ENCODE measurements at places on chromosomes 4 and X.

GRCh38 chr4:109266891-109267290 lies 35.6 kb downstream of the COL25A1 start:
- no peak for DNase-seq

- no peak for DNase-seq
Observed at GRCh38 chr4:8122746-8123145, 35.9 kb downstream of the ABLIM2 start.

DNA sequence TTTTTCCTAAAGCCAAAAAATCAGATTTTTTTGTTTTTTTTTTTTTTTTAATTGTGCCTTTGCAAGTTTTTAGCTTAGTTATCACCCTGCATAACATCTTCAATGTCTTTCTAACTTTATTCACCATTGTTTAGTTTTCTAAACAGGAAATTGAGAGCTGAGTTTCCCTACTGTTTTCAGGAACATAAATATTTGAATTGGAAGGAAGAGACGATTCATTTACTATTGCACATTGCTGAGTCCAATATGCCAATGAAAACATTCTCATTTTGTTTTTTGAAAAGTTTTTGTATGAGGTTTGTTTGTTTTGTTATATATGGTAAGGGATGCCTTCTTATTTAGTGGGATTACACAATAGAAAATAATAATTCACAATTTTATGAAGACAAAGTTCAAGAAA lies 148.4 kb downstream of the ANKRD50 start:
- DNase-seq: no peak

DNA sequence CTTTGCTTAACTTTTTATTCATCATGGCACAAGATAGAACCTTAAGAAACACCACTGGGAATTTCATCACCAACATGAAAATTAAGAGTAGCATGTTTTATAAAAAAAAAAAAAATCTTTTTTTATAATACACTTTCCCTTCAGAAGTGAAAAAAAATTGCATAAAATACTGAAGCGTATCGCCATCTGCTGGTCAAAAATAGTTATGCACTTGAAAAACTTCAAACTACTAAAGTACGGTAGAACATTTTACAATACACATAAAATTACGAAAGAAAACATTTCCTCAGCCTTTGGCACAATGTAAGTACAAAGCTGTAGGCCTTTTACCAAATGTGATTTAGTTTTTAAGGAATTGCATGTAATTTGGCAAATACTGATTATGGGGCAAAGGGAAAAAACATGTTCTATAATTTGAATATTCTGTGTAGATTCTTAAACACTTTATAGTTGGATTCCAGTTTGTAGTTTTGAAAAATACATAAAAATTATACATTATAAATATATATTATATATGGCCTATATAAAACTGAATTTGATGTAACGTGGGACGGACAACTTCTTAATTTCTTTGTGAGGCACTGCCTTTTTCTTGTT lies 26.5 kb downstream of the HCCS start:
- DNase-seq: peak; percentile 14

DNA sequence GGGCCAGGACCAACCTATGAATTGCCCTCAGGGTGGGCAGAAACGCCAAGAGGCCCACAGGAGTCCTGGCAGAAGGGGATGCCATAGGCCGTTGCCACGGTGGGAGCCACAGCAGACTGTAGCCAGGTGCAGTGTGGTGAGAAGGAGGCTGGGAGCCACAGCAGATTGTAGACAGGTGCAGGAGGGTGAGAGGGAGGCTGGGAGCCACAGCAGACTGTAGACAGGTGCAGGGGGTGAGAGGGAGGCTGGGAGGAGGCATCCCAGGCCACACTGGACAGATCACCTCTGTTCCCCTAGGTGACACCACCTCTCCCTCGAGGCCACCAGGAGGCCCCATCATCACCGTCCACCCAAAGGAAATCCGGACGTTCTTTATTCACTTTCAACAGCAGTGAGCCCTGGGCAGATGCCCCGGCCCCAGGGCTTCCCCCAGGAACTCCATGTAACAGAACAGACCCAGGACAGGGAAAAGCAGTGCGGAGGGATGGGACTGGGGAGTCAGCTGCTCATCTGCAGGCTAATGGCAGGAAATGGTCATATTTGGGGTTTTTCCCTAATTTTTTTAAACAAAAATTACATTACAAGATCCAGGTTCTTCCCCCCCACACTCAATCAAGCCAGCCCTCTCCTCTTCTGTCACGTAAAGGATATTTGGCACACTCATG lies 19.5 kb upstream of the MRFAP1 start:
- no peak for DNase-seq

DNA sequence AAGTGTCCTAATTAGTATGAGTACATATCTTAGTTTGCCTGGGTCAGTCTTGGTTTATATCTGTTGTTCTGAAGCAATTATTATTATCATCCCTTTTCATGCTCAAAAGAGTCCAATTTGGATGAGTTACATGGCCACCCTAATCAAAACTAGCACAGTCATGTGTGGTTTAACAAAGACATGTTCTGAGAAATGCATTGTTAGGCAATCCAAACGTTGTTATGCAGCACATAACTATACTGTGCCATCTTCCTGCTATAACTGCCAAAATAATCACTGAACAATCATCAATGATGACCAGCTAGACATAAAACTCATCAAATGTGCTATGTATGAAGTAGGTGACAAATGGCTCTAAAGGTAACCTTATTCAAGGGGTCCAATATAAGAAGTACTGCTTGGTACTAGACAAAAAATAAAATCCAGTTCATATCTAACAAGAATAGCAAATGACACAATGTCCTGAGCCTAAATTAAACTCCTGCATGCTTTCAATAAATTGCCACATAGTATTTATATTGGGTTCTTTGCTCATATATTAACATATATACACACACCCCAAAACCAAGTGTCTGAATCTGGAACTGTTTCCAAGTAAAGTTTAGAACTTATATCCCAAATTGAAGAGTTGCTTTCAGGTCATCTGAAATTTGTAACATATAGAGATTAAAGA lies 41.9 kb downstream of the CNOT6L start:
- DNase-seq: no peak

DNA sequence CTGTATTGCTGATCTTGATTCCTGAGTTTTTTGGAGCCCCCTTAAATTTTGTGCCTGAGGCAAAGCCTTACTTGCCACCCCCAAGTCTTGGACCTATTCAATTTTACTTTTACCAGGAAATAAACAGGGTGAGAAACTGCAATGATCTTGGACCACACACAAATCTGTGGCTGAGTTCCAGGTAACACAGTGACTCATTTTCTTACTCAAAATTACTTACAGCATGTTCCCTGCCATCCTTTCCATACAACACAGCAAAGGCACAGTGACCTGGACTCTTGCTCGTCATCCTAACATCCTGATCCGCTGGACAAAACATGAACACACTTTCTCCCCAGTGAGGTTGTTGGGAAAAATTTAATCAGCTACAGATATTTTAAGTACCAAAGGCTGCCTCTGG lies 60.7 kb upstream of the S100G start:
- DNase-seq: peak; percentile 63

GRCh38 chrX:37755025-37755424 lies 24.8 kb upstream of the CYBB start:
- no peak for DNase-seq

DNA sequence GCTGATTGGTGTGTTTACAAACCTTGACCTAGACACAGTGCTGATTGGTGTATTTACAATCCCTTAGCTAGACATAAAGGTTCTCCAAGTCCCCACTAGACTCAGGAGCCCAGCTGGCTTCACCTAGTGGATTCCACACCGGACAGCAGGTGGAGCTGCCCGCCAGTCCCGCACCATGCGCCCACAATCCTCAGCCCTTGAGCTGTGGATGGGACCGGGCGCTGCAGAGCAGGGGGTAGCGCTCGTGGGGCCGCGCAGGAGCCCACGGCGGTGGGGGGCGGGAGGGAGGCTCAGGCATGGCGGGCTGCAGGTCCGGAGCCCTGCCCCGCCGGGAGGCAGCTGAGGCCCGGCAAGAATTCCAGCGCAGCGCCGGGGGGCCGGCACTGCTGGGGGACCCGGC lies 30.7 kb downstream of the MEPE start:
- no peak for DNase-seq

DNA sequence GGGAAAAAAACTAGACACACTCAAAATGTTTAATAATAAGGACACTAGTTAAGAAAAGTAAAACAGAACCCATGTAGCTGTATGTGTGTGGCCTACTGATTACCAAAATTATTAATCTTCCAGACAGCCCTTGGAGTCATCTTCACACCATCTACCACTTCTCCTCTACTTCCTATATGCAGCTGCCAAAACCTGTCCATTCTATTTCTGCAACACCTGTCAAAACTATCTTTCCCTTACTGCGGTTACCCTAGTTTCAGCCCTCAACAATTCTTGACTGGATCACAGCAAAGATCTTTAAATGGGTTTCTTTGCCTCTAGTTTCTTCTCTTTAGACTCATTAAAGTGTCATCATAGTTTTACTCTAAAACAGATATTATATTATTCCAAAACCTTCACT lies 72.6 kb downstream of the GPR82 start:
- DNase-seq: no peak

DNA sequence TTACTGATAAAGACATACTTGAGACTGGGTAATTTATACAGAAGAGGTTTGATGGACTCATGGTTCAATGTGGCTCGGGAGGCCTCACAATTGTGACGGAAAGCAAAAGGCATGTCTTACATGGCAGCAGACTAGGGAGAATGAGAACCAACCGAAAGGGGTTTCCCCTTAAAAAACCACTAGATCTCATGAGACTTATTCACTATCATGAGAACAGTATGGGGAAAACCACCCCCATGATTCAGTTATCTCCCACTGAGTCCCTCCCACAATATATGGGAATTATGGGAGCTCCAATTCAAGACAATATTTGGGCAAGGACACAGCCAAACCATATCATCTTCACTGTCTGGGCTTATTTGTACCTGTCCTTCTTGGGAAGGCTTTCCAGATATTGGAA lies 22.8 kb upstream of the MUC7 start:
- peak; percentile 6 for DNase-seq

GRCh38 chr4:39721788-39722187 lies 23.9 kb downstream of the UBE2K start:
- no peak for DNase-seq

DNA sequence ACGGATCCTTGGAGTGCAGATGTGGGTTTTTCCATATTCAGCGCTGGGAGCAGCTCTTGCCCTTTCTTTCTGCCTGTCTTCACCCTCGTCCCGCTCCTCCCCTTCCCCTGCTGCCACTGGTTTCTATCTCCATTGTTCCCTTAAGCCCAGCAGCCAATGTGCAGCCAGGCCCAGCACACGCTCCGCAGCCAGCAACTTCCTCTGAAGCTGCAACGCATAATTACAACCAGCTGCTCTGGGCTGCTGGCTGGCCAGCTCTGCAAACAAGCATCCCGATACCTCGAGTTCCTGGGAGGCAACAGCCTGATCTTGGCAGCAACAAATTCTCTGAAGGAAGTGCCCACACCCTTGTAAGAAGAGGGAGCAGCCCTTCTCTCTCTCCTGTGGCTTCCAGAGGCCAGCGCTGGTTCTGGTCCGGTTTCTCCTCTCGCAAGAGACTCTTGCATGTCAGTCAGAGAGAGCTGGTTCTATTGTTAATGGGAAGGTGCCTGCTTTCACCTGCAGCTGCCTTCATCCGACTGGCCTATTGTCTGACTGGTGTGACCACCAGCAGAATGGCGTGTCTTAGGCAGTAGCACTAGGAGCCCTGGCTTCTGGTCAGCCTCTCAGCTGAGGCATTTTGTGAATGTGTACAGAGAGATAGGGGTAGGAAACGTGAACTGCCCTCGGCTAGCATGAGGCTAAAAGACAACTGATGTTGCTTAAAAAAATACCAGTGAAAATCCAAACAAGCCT lies 83.8 kb upstream of the MAML3 start:
- DNase-seq: peak; percentile 57

- DNase-seq: peak; percentile 50
Observed at GRCh38 chr4:168656055-168656660, 159.3 kb downstream of the PALLD start.

DNA sequence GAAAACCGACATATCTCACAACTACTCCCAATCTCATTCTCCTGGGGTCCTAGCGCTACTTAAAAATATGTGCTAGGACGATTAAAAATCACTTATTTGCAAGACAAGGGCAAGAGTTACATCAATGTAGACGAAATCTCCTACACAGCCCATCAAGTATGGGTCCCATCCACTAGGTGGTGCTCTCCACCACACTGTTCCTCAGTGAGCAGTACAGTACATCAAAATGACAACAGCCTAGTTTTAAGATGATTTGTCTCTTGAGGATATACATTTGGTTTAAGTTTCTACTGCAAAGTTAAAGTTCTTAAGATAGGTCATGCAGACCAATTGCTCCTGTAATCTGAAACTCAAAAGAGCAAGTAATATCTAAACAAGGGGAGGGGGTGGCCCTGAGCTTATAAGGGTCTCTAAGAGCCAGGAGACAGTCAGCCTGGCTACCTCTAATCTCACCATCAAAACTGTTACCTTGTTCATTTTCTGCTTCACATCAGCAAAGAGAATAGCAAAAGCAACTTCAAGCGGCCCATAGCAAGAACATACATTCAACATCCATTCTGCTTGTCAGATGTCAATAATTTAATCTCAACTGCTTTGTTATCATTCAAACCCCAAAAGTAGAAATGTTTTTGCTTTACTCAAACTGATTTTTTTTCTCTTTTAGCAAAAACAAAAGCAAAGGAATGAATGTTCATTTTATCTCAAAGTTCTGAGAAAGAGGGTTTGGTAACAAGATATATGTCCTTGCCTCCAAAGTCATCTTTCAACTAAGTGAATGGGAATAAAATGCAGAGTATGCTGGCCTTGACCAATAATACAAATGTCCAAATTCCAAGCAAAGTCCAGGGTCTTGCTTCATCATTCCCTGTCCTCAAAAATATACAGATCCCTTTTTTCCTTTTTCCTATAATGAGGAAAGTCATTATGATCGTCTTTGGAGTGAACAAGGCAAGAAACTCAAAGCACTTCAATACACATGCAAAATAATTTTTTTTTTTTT lies 53.1 kb downstream of the STX18 start:
- DNase-seq: peak; percentile 68

- DNase-seq: no peak
Observed at GRCh38 chr4:136124251-136124745, 1408.0 kb downstream of the PCDH18 start.

DNA sequence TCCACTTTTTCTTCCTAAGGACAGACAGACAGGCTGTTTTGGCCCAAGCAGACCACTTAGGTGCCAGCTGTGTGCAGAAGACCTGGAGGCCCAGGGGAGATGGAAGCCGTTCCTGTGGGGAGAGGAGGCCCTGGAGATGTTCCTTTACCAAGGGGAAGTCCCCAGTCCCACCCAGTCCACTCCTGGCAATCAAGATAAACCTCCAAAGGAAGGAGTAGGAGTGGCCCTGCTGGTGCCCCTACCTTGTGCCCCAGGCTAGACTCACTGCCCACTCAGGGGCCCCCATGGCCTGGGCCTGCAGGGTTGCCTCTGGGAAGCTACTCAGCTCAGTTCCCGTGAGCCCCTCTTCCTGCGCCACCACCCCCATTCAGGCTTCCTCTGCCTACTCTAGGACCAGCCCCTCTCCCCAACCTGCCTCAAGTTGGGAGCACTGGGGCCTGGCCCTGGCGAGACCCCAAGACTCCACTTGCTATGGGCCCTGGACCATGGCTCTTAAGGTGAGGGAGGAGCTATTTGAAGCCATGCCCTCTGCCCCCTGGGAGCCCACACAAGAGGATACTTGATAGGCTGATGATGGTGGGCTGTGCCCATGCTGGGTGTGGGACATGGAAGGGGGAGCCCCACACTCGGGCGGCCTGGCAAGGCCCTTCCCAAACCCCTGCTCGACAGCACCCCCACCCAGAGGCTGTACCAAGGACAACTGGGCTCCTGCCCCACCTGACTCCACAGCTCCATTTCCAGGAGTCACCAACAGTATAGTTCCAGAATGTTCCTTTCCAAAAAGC lies 24.8 kb upstream of the RNF4 start:
- DNase-seq: no peak

Measured in A172 (cell line).